ENCODE measurements at places on chromosomes 13 and 19.

DNA sequence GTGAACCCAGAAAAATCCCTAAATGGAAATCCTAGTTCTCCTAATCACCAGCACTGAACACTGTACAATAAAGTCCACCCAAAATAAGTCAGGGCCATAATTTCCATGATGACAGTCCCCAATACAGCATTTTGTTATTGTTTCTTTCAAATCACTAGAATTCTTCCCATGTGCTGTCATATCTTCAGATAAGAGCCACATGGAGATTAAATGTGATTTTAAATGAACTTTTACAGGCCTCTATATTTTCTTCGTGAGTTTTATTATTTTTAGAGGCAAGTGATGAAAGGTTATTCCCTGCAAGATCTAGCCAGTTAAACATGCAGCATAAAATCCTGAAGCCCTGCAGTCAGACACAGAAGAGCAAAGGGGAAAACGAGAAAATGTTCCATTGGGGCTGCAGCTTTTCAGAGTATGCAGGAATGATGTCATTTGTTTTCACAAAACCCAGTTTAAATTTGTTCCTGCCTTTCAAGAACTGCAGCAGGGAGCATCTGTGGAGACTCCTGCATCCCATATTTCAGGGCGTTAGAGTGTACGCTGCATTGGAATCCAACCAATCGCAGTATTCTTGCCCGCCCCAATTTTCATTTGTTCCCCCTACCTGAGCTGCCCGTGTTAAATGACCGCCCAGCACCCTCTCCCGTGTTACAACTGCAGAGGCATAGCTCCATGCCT lies 167.2 kb upstream of the KLF12 start:
- no peak for DNase-seq

DNA sequence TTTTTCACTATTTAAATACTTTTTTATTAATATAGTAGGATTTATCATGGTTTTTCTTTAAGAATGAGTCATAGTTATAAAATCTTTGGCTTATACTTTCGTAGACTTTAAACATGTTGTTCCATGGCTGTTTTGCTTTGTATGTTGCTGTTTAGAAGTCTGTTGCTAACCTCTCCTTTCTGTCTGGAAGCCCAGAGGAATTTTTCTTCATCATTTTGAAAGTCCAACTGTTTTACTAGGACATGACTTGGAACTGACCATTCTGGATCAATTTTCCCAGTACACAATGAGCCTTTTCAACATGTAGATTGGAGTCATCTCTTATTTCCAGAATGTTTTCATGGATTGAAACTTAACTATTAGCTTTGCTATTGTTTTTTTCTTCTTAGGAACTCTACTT lies 7.9 kb downstream of the CAB39L start:
- no peak for DNase-seq

GRCh38 chr13:24043590-24044350 lies 116.8 kb upstream of the SPATA13 start:
- no peak for DNase-seq

GRCh38 chr19:4115818-4116385 lies 8.0 kb downstream of the MAP2K2 start:
- DNase-seq: peak; percentile 60

DNA sequence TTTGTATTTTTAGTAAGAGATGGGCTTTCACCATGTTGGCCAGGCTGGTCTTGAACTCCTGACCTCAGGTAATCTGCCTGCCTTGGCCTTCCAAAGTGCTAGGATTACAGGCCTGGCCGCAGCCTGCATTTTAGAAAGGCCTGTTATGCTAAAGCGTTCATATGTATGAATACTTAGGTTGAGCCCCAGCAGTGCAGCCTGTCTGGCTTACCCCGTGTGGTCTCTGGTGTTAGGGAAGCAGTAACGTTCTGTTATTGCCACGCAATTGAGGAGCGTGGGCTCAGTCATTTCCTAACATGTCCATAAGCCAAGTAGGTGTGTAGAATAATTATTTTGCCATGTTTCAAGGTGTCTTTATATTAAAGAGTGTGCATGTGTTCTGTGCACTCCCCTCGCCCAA lies 14.3 kb downstream of the HNRNPM start:
- DNase-seq: no peak

DNA sequence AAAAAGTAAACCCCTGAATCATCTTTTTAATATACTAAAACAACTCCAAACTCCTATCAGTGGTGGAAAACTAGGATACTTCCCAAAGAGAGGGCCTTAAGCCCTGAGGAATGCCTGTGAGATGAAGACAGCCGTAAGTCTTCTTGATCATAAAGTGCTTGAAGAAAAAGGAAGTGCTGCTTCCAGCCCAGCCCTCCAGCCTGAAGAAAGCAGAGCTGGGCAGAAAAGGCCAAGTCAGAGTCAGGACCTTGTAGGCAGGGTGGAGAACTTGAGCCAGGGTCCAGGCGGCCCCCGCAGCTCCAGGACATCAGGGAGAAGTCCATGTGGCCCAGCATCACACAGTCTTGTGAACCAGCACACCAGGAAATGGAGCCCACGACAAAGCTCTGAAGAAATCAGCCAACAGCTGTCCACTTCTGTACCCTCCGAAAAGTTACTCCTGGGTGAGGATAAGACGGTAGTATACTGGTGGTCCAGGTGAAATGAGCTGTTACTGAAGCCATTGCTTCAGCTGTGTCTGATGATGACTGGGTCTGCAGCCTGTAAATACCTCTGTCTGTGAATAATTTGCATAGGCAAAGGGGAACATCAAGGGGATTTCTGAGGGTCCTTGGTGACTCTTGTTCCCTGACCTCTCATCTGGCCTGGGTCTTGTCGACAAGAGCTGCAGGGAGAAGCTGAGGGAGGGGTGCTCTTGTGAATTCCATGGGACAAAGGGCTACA lies 18.7 kb upstream of the CRYL1 start:
- DNase-seq: no peak

- no peak for DNase-seq
Observed at GRCh38 chr19:51317376-51317775, 5.9 kb downstream of the IGLON5 start.

- no peak for DNase-seq
Observed at GRCh38 chr19:54186934-54187381, 2.4 kb downstream of the MBOAT7 start.

GRCh38 chr19:23415561-23416191 lies 20.4 kb upstream of the ZNF91 start:
- peak; percentile 18 for DNase-seq

DNA sequence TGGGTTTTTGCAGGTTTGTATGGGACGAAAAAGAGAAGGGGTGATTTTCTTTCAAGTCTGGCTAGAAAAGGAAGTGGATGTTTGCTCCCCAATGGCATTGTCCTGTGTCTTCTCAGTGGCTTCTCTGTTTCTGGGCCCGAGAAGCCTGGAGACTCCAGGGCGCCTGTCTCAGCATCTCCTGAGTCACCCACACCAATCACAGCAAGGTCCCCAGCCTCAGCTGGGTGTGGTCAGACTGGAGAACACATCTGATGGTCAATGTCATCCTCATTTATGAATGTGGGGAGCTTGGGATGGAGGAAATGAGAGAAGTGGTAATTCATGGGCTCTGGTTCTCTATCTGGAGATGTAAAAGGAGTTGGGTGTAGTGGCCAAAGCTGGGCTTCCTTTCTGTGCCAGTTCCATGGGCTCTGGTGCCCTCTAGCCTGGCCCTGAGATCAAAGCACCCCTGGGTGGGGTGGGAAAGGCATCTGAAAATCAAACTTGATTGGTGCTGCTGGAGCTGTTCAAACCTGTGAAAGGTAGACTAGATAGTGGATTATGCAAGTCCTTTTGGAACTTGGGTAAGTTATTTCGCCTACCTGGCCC lies 13.4 kb downstream of the RASL11A start:
- DNase-seq: peak; percentile 62

DNA sequence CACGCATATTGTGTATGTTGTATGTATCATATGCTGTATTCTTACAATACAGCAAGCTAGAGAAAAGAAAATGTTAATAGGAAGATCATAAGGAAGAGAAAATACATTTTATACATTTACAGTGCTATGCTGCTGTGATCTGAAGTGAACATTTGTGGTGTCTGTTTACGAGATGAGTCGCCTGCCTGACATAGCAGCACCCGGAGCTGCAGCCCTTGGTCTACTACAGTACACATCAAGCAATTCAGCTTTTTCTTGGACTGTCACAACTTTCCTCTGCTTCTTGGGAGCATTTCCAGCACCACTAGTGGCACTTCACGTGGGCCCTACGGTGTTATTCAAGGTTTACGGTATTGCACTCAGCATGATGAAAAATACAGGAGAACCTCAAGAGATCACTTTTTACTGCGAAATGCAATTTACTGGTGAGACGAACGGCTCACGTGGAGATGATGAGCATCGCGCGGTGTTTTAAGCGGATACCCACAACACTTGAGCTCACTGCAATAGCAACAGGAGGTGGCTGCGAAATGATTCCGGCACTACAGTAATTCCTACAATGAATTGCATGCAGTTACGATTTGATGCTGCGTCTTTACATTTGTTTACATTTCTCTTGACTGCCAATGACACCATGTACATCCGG lies 308.4 kb downstream of the FGF9 start:
- no peak for DNase-seq

- DNase-seq: no peak
Observed at GRCh38 chr19:30722761-30723160, 350.6 kb downstream of the ZNF536 start.

DNA sequence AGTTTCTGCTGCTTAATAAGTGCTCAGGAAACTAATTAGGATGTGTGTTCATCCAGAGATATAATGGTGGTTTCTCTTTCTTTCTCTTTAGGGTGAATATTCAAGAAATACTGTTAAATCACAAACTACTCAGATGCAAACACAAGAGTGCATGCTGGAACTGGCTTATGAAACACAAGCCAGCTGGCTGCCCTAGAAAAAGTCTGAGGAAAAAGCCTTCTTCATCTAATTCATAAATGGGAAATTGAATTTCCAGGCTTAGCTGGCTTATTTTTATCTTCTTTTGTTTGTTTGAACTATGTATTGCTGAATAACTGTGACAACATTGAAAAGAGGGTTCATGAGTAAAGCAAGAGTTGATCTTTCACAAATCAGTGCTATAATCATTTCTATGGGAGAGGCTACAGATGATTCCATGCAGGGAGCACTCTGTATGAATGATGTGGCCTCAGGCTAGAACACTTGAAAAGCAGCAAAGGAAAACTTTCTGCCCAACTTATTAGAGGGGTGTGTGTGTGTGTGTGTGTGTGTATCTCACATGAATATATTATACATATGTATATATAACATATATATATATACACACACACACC lies 69.8 kb upstream of the SCEL start:
- no peak for DNase-seq

GRCh38 chr13:113736258-113736731 lies 22.7 kb upstream of the TMEM255B start:
- DNase-seq: peak; percentile 7

DNA sequence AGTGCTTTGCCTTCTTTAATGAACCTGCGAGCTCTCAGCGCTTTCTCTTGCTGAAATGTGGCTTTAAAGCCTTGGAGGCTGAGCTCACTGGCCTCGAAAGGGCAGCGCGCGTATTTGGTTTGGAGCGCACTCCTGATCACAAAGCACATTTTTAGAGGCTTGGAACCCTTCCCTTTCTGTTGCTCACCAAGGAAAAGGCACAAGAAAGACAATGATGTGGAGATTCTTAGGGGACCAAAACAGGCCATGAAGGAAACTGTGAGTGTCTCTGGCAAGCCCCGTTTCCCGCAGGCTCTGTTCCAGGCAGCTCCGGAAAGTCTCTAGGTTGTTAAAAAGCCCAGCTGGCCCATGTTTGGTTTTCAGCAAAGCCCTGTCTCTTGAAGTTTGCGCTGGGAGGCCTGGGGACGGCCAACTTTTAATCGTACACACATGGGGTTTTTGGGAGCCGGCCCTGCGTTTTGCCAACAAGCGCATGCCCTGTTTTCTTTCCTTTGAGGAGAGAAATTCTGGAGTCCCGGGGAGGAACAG lies 9.4 kb upstream of the SPC24 start:
- DNase-seq: peak; percentile 21

- DNase-seq: no peak
Observed at GRCh38 chr19:13007292-13008045, 12.2 kb downstream of the NFIX start.

- no peak for DNase-seq
Observed at GRCh38 chr13:98297051-98297450, 120.0 kb upstream of the RNF113B start.

GRCh38 chr13:26457212-26457611 lies 100.3 kb upstream of the WASF3 start:
- DNase-seq: no peak

- no peak for DNase-seq
Observed at GRCh38 chr13:100508996-100509395, 79.6 kb downstream of the GGACT start.

GRCh38 chr19:18366021-18366435 lies 19.9 kb upstream of the GDF15 start:
- no peak for DNase-seq

DNA sequence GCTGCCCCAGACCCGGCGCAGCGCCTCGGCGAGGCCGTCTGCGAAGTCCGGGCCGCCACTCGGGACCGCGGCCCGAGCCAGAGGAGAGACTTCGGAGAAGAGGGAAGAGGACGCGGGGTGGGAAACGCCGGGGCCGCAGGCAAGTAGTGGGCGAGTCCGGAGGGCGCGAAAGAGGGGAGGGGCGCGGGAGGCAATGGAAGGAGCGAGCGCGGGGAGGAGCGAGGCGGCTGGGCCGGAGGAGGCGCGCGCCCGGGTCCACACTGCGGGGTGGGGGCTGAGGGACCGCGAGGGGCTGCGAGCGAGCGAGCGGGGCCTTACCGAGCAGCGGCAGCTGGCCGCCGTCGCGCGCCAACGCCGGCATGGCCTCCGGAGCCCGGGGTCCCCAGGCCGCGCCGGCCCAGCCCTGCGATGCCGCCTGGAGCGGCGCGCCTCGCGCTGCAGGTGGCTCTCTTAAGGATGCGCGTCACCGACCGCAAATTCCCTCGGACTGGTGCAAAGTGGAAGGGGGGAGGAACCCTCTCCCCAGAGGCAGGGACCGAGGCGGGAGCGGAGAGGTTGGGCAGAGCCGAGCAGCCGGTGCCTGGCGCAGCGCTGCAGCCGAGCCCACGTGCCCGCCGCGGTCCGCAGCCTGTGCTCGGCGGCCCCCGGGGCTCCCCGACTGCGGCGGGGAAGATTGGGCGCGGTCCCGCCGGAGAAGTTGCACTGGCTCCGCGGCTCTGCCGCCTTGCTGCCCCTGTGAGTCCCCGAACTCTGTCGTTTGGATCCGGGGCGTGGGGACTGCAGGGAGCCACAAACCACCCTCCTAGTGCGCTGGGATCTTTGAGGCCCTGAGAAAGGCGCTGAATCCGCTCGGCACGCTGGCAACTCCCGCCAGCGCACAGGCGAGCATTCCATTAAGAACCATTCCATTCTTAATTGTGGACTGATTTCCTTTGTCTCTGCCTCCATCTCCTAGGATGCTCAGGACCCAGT lies at the start of gene FLT3:
TSS of gene FLT3 (minus strand) at position 427 of the 972 bp plus-strand sequence. CDS start at position 361, 66 bp downstream.
- DNase-seq: no peak

- DNase-seq: no peak
Observed at GRCh38 chr13:75945841-75946482, 309.8 kb downstream of the LMO7 start.

GRCh38 chr13:109381546-109382180 lies 404.7 kb downstream of the IRS2 start:
- DNase-seq: no peak
